ENCODE measurements at places on chromosomes 3 and 15.

DNA sequence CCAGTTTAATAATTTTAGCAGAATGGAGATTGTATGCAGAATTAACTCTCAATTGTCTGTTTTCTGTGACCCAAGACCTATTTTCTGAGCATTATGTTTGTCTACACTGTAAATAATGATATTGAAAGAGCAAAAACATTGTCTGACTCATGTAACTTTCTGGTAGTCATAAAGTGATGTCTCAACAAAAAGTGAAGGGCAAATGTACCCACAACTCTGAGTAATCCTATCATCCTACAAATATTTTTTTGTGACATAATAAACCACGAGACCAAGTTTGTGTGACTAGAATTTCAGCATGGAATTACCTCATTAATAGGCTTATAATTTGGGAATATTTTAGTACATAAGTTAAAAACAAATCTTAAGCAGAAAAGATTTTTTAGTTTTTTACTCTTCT lies 15.4 kb upstream of the ABHD10 start:
- no peak for DNase-seq

- no peak for DNase-seq
Measured at GRCh38 chr3:176428552-176428951, 768.7 kb downstream of the TBL1XR1 start.

GRCh38 chr15:51904931-51905330 lies 66.6 kb downstream of the LEO1 start:
- no peak for DNase-seq

GRCh38 chr15:81939604-81940440 lies 106.0 kb downstream of the MEX3B start:
- no peak for DNase-seq

DNA sequence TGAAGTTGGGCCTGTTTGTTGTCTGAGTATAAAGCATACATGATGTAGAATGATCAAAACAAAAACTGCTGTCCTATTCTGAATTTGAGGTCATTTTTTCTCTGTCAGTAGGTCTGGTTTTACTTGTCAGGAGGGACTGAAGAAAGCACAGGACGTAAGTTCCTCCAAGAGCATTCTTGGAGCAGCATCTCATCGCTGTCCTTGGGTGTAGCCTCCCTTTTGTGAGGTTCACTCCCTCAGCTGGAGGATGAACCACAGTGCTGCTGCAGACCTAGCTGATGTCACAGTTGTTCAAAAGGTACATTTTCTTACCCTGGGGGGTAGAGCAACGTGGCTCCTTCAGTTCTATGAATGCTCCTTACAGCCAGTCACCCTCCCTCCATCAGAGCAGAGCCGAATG lies 490.0 kb upstream of the TBL1XR1 start:
- DNase-seq = no peak

- no peak for DNase-seq
Measured at GRCh38 chr15:37054336-37054735, 46.0 kb downstream of the MEIS2 start.

DNA sequence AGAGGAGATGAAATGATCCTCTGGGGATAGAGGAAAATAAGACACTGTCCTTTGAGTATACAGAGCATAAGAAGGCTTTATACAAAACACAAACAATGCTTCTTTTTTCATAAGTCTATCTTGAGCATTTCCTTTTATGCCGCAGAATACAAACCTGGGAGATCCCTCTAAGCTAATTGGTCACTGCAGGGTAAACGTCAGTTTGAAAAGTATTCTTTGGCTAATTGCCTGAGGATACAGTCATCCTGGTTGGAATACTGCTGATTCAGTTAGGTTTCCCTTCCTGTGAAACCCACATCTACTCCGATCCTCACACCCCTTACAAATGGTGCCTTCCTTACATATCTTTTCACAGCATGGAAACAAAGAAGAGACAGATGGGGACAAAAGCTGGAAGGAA lies 10.6 kb downstream of the WNT5A start:
- no peak for DNase-seq

GRCh38 chr3:180321534-180321933 lies 280.4 kb upstream of the TTC14 start:
- DNase-seq = no peak

- no peak for DNase-seq
Measured at GRCh38 chr15:32833379-32833821, 115.6 kb downstream of the GREM1 start.

- no peak for DNase-seq
Measured at GRCh38 chr3:179615458-179616173, 11.0 kb downstream of the NDUFB5 start.

- DNase-seq = peak; percentile 78
Measured at GRCh38 chr15:62066663-62067447, at the start of gene C2CD4A. Gene C2CD4A (plus strand): TSS chr15:62066977. CDS start chr15:62067614, 637 bp downstream.

DNA sequence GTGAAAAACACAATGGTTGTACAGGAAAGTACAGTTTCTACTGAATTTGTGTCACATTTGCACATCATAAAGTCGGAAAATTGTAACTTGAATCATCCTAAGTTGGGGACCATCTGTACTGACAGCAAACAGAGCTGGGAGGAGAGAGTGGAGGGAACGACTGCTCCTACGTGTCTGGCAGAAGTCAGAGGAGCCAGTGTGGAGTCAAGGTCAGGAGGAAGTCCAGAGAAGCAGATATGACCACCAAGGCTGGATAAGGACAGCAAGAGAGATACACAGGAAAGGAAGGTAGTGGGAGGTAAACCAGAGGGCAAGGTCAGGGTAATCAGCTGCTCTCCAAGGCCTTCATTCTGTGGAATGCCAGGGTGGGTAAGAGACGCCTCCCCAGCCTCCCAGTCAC lies 2.7 kb upstream of the CILP start:
- no peak for DNase-seq

GRCh38 chr15:42042602-42043400 lies 22.0 kb upstream of the PLA2G4E start:
- no peak for DNase-seq

- DNase-seq = no peak
Measured at GRCh38 chr3:24278543-24278942, 216.1 kb downstream of the THRB start.

- no peak for DNase-seq
Measured at GRCh38 chr3:1843111-1843510, 255.6 kb upstream of the CNTN4 start.

- no peak for DNase-seq
Measured at GRCh38 chr3:58034738-58035523, 26.7 kb downstream of the FLNB start.

DNA sequence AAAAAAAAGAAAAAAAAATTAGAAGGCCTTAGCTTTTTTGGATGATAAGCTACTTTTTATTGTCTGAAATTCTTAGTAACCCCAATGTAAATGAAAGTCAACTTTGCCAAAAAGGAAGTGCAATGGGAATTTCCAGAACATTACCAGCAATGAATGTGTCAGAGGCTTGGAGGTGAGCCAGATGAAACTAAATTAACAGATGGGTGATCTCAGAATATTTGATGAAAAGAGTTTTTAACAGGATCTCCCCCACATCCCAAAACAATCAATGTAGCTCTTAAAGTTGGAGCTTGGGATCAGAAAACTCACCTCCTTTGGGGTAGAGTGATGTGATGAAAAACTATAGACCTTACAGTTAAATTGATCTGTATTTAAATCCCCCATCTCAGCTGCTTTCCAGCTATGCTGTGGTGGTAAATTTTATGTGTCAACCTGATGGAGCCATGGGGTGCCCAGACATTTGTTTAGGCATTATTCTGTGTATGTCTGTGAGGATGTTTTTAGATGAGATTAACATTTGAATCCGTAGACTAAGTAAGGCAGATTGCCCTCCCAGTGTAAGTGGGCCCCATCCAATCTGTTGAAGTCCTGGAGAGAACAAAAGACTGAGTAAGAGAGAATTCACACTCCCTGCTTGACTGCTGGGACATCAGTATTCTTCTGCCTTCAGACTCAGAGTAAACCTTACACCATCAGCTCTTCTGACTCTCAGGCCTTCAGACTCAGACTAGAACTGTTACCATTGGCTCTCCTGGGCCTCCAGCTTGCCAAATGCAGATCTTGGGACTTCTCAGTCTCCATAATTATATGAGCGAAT lies 84.3 kb upstream of the TNFSF10 start:
- no peak for DNase-seq

DNA sequence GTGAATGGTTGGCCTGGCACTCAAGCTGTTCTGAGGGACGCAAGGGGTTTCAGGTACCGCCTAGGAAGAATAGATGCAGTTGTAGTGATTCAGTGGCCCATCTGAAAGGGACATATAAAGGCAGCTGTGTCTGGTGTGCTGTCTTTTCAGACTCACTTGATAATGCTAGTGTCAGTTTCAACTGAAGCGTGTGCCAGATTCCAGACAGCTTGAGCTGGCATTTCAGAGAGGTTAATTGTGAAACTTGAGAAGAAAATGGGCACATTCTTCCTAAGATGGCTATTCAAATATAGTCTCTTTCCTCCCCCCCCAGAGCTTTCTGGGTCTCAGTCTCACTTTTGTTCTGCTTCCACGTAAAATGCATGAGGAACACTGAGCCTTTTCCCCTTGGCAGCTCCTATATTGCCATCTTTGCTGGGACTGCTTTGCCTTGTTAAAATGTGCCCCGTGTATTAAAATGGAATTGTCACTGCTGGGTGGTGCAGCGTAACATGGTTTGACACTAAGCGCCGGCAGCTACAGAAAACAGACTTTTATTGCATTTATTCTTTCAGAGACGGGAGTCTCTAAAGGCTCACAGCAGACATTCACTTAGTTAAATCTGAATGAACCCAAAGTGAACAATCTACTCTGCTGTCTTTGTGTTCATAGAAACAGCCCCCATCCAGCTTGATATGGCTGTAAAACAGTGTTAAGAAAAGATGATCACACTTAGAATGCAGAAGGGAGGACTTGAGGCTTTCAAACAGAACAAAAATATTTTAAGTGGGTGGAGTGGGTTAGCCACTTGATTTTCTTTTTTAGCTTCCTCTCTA lies 478.7 kb downstream of the RBMS3 start:
- DNase-seq = no peak

GRCh38 chr3:117036259-117036799 lies 326.8 kb downstream of the TUSC7 start:
- DNase-seq = no peak

- no peak for DNase-seq
Measured at GRCh38 chr3:13868844-13869724, 10.8 kb downstream of the WNT7A start.

- no peak for DNase-seq
Measured at GRCh38 chr3:111712294-111713167, 117.4 kb upstream of the ZBED2 start.

DNA sequence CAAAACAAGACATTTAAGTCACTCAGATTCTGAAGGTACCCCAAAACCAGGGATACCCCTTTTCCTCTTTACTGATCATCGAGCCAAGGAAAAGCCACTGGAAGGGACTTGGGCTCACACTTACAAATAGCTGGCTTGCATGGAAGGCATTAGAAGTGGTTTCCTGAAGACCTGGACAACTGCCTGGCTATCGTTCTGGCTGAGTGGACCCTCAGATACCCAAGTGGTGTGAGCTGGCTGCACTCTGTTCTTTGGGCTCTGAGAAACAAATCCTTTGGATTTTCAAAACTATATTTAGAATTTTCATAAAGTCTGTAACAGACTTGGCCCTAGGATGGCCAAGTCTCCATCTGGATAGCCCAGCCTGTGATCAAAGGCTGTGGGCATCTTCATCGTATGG lies 110.1 kb upstream of the CTDSPL start:
- DNase-seq = no peak

GRCh38 chr15:41814534-41814933 lies 13.4 kb upstream of the JMJD7 start:
- no peak for DNase-seq

- peak; percentile 88 for DNase-seq
Measured at GRCh38 chr3:46909535-46910161, 32.1 kb downstream of the PTH1R start.

GRCh38 chr15:41010345-41010744 lies 57.1 kb downstream of the CHAC1 start:
- no peak for DNase-seq

All from ureter (tissue), 1 donor.